Left ventricle myocardium inferior (tissue), 1 donor: ENCODE measurements at places on chromosomes 4 and X. TPM values are rescaled to one million over a fixed set of nuclear protein-coding genes. Genes with fewer than 3 reads are reported as not detected.

- DNase-seq, result no peak
These were observed 186.2 kb downstream of the ANKRD50 start for GRCh38 chr4:124526331-124526730.

GRCh38 chr4:151983854-151984253 lies 223.0 kb upstream of the GATB start:
- no peak for DNase-seq

GRCh38 chr4:184817494-184818215 lies 8.1 kb downstream of the ACSL1 start:
- DNase-seq, result no peak

- no peak for DNase-seq
These were observed 63.1 kb downstream of the SLC10A7 start for GRCh38 chr4:146458594-146458993.

DNA sequence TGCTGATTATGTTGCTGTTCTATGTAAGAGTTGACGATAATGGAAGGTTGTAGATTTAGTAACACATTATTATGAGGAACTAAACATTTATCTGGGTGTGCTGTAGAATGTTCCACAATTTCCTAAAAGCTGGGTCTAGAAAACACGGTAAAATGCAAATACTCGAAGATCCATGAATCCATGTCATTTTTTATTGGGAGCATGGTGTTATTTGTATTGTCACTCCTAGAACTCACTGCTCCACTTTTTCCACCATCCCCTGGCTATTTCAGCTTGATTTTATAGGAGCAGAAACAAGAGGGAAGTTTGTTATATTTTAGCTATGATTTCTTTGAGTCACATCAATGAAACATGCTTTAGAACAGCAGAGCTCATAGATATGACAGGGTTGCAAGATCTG lies 155.0 kb upstream of the ANK2 start:
- no peak for DNase-seq

- DNase-seq, result no peak
These were observed 40.6 kb upstream of the XPNPEP2 start for GRCh38 chrX:129698150-129698549.

DNA sequence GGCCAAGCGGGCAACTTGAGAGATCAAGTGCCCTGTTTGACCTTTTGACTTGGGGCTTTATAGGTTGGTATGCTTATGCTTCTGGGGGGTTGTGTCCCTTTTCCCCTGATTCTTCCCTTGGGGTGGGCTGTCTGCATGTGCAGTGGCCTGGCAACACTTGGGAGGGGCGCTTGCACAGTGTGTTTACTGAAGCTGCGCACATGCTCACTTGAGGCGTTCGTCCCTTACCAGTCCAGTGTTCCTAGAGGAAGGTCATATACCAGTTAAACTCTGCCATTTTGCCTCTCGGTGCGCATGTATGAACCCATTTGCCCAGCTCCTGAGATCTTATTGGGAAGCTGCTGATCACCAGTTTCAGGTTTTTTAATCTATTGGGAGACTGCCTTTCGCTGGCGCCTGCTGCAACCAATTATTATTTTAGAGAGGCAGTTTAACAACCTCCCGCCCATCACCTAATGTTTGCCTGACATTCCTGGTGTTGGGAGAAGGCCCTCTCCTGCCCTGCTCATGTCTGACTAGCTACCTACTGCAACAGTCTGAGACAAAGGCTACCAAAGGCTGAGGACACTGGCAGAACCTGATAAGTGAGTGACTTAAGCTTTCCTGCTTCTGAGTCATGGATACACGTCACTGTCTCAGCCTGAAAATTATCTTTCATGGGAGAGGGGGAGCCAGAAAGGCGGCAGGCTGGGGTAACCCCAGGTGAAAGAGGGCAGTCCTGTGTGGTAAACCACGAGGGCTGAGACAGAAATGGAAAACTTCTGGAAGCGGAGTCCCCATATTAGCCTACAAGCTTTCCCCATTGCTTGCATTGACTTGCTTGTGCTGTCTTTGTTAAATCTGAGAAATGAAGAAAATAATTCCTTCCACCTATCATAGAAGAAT lies 97.6 kb downstream of the CPE start:
- no peak for DNase-seq

GRCh38 chr4:174358410-174358809 lies 74.7 kb downstream of the CEP44 start:
- no peak for DNase-seq

DNA sequence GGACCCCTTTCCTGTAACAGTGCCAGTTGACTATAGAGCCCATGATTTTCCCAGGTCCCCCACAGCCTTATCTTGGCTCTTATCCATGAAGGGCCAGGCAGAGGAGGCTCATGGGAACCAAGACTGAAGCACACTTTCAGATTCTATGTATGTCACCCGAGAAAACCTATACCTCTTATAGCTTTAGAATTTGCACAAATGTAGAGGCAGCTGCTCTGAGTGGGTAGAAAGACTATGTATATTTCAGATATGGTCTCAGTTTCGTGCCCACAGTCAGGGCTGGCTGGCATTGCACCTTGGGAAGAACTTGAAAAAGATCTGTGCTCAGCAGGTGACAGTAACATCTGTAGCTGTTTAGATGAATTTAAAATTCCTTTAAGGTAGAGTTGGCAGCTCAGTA lies 8.3 kb upstream of the LNX1 start:
- no peak for DNase-seq

GRCh38 chr4:62806816-62807215 lies 1602.4 kb downstream of the TECRL start:
- DNase-seq, result no peak

- DNase-seq, result no peak
These were observed 95.1 kb downstream of the USP9X start for GRCh38 chrX:41180194-41180908.

GRCh38 chr4:73731968-73732610 lies 8.3 kb upstream of the CXCL8 start:
- DNase-seq, result no peak

DNA sequence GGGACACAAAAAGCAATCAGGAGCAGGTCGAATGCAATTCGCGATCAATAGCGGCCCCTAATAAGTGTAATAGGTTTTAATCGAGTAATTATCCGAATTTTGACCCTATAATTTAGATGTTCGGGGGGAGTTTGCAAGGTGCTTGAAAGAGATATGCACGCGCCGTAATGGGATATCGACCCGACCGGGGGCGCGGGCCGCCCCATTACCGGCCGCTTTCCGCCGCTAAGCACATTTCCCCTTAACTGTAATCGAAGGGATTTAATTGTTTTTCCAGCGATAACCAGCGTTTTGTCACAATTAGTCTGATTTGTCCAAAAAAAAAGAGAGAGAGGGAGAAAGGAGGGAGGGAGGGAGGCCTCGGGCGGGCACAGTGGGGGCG lies 997 bp downstream of the NKX1-1 start:
- DNase-seq, result no peak

- no peak for DNase-seq
These were observed 112.4 kb downstream of the ADGRL3 start for GRCh38 chr4:61312526-61312925.

DNA sequence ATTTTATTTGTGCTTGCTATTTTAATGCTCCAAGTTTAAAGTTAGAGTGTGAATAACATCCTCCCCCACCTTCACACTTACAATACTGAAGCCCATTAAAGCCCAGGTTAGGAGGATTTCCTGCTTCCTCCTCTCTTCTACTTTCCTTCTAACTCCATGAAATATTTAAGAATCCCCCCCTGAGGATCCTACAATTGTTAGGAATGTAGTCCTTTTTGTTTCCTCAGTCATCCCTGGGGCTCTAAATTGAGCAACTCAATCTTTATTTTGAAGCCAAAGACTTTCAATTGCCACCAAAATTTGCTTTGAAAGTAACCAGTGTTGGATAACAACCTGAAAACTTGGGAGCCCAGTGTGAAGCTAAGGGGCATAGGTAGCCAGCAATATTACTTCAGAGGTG lies 276.9 kb downstream of the FAM47A start:
- no peak for DNase-seq

- peak; percentile 61 for DNase-seq
These were observed 550 bp downstream of the ADGRA3 start for GRCh38 chr4:22515145-22515887.

DNA sequence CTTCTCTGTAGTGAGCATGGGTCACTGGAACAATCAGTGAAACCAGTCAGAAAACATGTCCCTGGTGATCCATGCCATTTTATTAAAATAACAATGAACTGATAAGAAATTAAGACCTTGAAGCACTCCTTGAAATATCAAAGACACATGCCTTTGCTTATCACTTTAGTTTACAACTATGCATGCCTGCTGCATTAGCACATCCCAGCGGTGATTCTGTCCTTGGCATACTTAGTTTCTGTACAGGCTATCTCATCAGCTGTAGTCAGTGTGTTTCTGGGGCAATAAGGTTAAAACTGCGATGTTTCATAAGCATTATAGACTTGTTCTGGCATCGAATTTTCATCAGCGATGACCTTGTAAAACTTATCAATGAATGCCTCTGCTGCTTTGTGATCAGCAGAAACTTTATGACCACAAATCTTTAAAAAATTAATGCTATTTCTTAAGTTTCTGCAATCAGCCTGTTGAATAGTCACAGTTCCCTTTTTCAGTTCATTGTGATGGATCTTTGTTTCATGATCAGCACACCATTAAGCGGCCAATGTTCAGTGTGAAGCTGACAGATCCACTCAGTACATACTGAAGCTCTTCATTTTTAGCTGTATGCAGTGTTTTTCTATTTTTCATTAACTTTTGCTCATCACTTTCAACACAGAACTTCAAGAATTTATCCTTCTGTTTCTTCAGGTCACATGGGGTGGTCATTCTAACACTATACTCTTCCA lies 150.5 kb downstream of the RNF150 start:
- no peak for DNase-seq

GRCh38 chr4:521636-522330 lies 22.8 kb downstream of the PIGG start:
- no peak for DNase-seq

GRCh38 chrX:45479835-45480422 lies 279.3 kb upstream of the DIPK2B start:
- no peak for DNase-seq

DNA sequence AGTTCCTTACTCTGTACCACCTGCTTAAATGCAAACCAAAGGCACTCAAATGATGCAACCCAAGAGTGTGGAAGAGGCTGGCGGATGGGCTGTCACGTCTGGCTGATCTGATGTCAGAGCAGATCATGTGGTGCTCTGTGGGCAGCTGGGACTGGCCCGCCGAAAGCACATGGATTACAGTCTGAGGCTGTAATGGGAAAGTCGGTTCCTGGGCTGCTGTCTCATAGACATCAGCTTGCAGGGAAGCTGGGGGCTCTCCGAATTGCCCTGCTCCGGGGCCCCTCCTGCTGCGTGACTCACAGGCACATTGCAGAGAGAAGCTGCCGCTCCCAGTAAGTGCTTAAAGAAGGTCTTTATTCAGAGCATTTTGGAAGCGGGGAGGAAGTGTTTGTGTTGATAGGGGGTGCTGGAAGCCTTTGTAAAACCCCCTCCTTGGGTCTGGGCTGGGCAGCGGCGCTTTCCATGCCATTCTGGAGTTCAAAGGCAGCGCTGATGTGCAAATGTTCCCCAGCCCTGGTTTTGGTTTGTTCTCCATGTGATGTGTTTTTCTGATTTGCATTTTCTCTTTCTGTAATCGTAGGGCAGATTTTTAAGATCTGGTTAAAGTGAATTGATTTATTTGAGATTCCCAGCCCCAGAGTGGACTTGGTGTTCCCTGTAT lies 181.1 kb downstream of the LARP7 start:
- peak; percentile 34 for DNase-seq

DNA sequence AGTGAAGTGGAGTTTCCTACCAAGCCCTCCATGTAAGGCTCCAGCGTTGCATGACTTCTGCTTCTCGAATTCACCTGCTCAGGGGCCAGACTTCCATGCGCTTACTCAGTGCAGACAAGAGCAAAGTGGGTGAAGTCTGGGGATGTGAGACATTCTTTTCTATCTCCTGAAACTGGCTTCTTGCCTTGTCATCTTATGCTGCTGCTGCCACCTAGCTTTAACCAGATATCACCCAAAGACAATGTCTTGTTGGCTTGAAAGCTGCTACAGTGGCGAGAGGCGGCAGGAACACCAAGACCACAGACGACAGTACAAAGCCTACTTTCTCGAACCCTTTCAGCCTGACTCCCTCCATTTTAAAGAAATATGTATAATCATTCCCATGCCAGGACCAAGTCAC lies 103.6 kb upstream of the ADGRG2 start:
- no peak for DNase-seq

- no peak for DNase-seq
These were observed 8.2 kb downstream of the ARHGAP4 start for GRCh38 chrX:153917869-153918268.

GRCh38 chrX:106955004-106955772 lies 35.0 kb downstream of the CLDN2 start:
- no peak for DNase-seq

- DNase-seq, result no peak
These were observed 315.9 kb downstream of the LDB2 start for GRCh38 chr4:16582526-16582925.

- DNase-seq, result no peak
These were observed 142.4 kb downstream of the KLHL8 start for GRCh38 chr4:87077914-87078585.

DNA sequence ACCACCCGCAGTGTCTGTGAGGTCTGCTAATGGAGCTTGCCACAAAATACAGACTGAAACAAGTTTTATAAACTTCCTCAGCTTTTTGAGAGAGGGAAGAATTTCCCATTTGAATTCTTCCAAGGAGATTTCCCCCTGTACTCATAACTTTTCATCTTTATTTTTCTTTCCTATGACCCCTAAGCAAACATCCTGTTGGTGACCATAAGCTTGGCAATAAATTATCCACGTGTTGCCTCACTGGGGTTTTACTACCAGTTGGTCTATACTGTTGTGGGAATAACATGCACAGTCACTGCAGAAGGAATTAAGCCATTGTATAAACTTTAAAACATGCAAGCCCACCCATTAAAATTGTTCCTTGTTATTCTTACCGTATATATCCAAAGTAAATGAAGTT lies 86.2 kb downstream of the SLC39A8 start:
- no peak for DNase-seq

GRCh38 chr4:159545556-159545955 lies 442.7 kb downstream of the RAPGEF2 start:
- DNase-seq, result no peak

DNA sequence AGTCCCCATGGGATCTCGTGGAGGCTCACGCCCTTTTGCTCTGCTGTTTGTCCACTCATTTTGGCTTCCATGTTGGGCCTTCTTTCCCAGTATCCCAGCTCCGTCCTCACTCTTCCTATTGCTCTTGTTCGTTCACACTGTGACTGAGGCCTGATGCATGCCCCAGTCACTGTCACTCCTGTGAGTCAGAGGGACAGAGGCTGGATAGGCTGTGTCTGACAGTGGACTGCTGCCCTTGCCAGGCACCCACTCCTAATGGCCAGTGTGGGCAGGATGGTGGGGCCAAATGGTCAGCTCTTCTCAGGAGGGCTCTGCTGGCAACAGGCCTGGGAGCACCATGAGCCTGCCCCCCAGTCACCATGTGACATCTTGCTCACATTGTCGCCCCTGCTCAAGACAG lies 40.0 kb downstream of the HADH start:
- no peak for DNase-seq

WWC2 gene
- total RNA-seq, result 42.3 TPM

LRP2BP gene
- 2.8 TPM for total RNA-seq

ETDA gene
- total RNA-seq, result not detected

NOP14 gene
- total RNA-seq, result 17.4 TPM

MMRN1 gene
- 2.4 TPM for total RNA-seq

MAGEB17 gene
- total RNA-seq, result not detected

MSMO1 gene
- 7.3 TPM for total RNA-seq

ATP7A gene
- 4.5 TPM for total RNA-seq

SPP1 gene
- total RNA-seq, result 3.7 TPM

TMPRSS11F gene
- total RNA-seq, result not detected

RBM46 gene
- total RNA-seq, result not detected

BLOC1S4 gene
- 7.1 TPM for total RNA-seq

MAGEC1 gene
- not detected for total RNA-seq

RASGEF1B gene
- 4.3 TPM for total RNA-seq
